ENCODE measurements at places on chromosomes 5 and 9. TPM values are rescaled to one million over a fixed set of nuclear protein-coding genes. Genes with fewer than 3 reads are reported as not detected.

TRPM3 gene
- total RNA-seq, result not detected

SH3RF2 gene
- 37.1 TPM for total RNA-seq

ECM2 gene
- 1.4 TPM for total RNA-seq

LRRC26 gene
- not detected for total RNA-seq

TESK1 gene
- total RNA-seq, result 14.6 TPM
